ENCODE measurements at places on chromosomes 7 and 10.

DNA sequence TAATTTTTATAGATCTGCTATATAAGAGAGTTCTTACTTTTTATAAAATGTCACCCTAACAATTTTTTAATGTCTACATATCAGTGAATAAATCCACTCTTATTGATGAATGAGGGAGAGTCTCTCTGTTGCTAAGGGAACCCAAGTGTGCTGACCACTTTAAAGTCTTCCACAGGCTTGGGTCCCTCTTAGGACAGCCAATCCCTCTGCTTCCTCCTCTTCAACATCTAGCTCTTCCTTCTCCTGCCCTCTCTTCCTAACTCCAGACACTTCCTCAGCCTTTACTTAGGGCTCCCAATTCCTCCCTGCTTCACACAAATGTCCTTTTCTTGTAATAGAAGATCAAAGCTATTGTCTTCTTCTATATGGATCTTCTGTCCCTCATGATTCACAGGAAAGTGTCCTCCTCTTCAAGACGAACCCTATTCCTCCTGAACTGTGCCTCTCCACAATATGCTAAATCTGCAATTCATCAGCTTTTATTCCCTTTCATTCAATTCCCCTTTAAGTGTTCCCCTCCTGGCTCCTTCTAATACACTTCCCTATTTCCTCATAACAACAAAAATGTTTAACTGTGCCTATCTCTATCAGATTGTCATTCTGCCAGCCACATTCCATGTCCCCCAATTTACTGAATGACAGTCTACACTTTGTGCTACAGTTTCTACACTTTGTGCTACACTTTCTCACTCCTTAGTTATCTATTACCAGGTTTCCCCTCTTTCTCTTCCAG lies 37.7 kb downstream of the CDK6 start:
- no peak for DNase-seq

GRCh38 chr10:11170574-11170973 lies 152.9 kb downstream of the CELF2 start:
- DNase-seq = no peak

GRCh38 chr7:155154586-155154985 lies 84.5 kb downstream of the HTR5A start:
- no peak for DNase-seq

GRCh38 chr7:117179701-117180100 lies 143.2 kb downstream of the WNT2 start:
- DNase-seq = no peak

GRCh38 chr7:116966601-116967000 lies 13.3 kb downstream of the ST7 start:
- no peak for DNase-seq

GRCh38 chr7:91162436-91162835 lies 101.8 kb upstream of the FZD1 start:
- DNase-seq = no peak

DNA sequence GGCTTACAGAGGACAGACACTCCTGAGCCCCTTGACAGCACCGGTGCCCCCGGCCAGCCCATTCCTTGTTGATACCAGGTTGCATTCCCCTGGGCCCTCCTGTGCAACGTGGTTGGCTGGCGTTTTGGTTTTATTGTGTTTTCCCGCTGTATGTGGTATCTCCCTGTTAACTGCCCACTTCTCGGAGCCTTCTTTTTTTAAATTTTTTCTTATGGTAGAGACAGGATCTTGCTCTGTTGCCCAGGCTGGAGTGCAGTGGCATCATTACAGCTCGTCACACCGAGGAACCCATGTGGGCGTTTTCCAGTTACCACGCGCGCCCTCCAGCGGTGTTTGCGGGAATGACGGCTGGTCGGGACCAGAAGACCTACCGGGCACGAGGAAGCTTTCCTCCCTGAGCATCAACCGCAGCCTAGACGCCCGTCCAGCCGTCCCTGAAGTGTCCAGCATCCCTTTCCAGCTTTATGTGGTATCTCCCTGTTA lies 16.9 kb upstream of the ZFAND2A start:
- peak; percentile 82 for DNase-seq

- DNase-seq = no peak
Observed at GRCh38 chr10:106395041-106395749, 769.3 kb downstream of the SORCS1 start.

DNA sequence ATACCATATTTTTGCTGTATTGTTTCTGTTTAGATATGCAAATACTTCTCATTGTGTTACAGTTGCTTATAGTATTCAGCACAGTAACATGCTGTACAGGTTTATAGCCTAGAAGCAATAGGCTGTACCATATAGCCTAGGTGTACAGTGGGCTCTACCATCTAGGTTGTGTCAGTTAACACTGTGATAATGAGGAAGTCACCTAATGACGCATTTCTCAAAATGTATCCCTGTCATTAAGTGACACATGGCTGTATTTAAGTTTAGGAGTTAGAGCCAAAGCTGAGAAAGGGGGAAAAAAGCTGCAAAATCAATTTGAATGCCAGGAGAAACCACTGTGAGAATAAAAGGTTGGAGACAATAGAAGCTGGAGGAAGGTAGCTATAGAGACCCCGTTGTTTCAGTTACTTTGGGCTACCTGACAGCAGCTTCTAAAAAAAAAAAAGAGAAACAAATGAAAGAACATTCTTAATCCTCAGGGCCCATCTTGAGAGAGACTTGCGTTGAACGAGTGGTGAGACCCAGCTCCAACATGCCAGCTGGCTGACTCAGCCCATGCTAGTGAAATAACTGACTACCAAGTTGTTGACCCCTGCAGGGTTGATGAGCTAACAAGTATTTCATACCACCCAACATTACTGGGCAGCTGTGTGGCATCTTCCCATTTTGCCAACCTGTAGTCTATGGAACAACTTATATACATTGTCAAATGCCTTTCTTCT lies 8.7 kb downstream of the STARD3NL start:
- no peak for DNase-seq

DNA sequence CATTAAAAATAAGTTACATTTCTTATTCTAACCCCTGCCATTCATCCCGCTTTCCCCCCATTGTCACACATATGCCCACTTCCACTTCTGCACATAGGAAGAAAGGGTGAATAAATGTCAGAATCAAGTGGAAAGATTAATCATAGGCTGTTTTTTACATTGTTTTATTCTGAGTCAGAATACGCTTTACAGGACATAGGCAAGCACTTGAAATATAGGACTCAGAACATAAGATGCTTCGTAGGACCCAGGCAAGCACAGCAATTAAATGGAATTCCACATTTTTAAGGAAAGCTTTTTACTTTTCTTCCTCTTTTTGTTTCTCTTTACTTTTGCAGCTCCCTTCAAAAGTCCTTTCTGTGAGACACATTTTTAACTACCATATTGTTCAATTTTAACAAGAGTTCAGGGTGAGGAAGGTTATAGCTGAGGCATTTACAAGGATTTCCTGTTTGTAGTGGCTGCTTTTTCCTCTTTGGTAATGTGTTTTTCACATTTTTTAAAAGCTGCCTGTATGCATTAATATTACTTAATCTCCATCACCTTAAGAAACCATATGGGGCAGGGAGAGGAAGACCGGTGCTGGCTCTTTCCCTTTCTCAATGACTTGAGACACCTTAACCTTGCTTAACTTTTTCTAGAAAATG lies 130.0 kb downstream of the TES start:
- DNase-seq = no peak

GRCh38 chr7:151137791-151138152 lies 29.7 kb downstream of the GBX1 start:
- no peak for DNase-seq

- DNase-seq = no peak
Observed at GRCh38 chr10:24912215-24912614, 40.2 kb downstream of the PRTFDC1 start.

DNA sequence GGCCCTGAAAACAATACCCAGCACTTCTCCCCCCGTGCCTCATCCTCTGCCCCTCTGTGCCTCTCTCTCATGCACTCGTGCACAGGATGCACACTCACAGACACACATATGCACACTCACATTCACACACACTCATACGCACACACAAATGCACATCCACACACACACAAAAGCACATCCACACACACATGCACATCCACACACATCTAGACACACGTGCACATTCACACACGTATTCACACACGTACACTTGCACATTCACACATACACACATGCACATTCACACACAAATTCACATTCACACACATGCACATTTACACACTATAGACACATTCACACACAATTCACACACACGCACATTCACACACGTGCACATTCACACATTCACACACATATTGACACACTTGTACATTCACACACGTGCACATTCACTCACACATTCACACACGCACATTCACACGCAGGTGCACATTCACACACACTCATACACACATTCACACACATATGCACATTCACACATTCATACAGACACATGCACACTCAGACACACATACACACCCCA lies 19.2 kb downstream of the SHH start:
- no peak for DNase-seq

DNA sequence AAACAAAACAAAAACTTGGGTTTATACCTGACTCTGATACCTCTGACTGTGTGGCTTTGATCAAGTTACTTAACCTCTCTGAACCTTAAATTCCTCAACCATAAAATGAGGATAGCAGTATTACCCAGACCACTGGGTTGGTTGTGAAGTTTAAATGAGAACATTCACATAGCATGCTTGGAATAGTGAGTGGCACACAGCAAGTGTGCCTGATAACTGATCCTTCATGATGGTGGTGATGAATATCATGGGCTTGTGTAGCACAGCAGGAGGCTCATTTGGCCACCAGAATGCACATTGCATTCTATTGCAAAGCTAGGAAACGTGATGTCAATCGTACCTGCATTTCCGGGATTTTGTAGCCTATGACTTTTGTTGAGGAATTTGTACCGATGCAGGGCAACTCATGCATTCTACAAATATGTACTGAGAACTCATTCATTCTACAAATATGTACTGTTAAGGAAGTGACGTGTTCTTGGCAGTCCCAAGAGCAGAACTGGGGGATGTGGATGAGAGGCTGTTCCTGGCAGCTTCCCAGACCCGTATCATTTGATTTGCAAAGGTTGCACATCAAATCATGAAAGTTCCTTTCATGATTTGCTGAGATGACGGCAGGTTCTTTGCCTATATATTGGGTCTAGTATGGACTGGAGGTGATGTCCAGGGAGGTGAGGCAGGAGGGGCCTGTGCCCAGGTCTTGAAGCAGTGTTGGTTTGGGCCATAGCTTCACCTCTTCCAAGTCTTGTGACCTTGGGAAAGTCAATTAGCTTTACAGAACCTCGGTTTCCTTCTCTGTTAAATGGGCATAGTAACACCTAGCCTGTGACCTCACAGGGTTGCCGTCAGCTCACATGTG lies 94.6 kb upstream of the SMNDC1 start:
- DNase-seq = no peak

DNA sequence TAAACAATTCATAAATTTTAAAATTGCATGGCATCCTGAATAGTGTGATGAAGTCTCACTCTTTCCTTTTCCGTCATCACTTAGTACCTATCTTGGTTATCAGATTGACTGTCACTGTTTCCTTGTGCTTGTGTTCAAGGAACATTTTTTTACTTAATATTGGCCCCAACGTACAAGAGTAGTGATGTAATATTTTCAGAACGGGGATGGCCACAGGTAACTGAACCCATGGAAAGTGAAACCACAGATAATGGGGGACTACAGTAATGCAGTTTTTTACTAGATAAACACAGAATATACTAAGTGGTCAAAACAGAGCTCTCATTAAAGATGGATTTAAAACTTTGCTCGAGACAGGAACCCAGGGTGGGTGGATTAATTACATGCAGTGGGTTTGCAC lies 85.4 kb downstream of the MACC1 start:
- DNase-seq = no peak

GRCh38 chr7:56105508-56105907 lies 768 bp downstream of the CHCHD2 start:
- DNase-seq = no peak

DNA sequence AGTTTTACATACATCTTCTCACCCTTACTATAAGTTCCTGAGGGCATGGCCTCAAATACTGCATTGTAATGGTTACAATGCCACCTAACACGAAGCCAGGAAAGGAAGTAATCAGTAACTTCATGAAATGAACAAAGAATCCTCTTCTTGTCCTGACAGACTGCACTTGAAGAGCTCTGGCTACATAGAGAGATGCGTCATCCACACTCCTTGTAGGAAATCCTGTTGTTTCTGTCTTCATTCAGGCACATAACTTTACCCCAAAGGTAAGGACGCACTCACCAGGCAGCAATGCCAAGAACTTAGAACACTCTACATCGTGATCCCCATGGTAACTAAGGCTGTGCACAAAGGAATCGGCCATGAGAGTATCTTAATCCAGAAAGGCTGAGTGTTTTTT lies 80.3 kb upstream of the ARID5B start:
- no peak for DNase-seq

- DNase-seq = no peak
Observed at GRCh38 chr10:130230611-130231010, 94.4 kb downstream of the GLRX3 start.

GRCh38 chr7:138527746-138528223 lies 67.7 kb downstream of the TRIM24 start:
- no peak for DNase-seq

GRCh38 chr7:25596443-25596842 lies 368.2 kb upstream of the NPVF start:
- DNase-seq = no peak

DNA sequence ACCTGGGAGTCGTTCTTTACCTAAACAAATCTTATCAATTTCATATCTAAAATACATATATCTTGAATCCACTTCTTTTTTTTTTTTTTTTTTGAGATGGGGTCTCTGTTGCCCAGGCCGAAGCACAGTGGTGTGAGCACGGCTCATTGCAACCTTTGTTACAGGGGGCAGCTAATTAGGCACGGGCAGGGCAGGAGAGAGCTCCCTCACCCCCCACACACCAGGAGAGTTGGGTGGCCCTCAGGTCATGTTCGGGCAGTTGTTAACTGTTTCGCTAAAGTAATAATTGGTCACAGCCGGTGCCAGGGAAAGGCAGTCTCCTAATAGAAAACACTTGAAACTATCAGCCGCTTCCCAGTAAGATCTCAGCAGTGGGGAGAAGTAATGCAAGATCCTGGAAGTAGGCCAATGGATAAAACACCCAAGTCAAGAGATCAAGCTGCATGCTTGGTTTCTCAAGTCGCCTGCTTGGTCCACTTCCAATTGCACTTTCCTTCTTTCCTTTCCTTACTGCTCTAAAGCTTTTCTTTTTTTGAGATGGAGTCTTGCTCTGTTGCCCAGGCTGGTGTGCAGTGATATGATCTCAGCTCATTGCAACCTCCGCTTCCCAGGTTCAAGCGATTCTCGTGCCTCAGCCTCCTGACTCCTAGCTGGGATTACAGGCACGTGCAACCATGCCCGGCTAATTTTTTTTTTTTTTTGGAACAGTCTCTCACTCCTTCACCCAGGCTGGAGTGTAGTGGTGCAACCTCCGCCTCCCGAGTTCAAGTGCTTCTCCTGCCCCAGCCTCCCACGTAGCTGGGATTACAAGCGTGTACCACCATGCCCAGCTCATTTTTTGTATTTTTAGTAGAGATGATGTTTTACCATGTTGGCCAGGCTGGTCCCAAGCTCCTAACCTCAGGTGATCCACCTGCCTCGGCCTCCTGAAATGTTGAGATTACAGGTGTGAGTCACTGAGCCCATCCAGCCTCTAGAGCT lies 21.3 kb upstream of the EFCAB10 start:
- DNase-seq = no peak

GRCh38 chr10:110698782-110699201 lies 54.7 kb downstream of the RBM20 start:
- DNase-seq = no peak

- DNase-seq = no peak
Observed at GRCh38 chr7:133530682-133531081, 277.8 kb downstream of the EXOC4 start.
